M059J (cell line): ENCODE measurements at places on chromosomes 7 and 10. TPM values are rescaled to one million over a fixed set of nuclear protein-coding genes. Genes with fewer than 3 reads are reported as not detected.

The LRGUK gene
- not detected in 2 replicates for total RNA-seq

The LIPM gene
- not detected in 2 replicates for total RNA-seq

The SUN1 gene
- 66.8 and 169 TPM in 2 replicates for total RNA-seq

The TRIM74 gene
- total RNA-seq: not detected in 2 replicates

DNA sequence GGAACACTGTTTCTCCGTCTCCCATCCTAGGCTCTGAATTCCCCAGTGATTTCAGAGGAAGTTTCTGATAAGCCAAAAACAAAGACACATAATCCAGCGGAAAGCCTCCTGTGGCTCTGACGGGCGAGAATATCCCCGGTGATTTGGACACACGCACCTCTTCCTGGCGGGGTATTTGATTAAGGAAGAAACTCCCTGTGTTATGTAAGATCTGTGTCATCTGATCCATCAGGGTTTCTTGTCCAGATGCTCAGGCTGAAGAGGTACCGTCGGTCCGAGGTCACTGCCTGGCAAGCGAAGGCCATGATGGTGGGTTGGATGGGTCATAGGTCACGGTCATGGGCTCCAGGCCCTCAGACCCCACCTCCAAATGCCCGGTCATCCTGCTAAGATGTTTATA is 39.6 kb upstream of the DNAJB6 start:
- DNase-seq: no peak

DNA sequence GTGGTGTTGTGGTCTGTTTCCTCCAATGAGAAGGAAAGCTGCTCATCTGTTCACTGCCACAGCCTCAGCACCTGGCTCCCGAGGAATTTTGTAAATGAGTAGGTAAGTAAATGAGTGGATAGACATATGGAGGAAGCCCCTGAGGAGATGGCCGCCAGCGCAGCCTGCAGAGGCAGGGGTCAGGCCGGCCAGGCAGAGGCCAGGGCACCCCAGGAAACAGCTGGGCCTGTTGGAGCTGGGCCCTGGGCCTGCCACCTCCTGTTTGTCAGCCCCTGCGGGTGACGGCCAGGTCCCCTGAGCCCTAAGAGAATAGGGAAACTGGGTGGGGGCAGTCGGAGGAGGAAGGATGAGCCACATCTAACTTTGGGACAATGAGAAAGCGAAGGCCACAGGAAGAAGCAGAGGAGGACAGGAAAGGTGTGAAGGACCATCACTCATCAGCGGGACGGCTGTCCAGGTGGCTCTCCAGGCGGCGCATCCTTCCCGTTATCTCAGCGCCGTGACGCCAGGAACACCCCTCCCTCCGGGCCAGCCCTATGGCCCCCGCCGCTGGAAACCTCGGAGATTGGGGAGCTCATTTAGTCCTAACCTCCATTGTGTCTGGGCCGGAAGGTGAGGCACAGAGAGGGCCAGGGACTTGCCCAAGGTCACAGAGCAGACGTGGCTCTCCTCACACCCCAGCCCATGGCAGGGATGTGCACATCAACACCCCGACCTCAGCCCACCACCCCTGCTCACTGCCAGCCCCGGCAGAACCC is 142.3 kb upstream of the UNC5B start:
- DNase-seq: no peak

DNA sequence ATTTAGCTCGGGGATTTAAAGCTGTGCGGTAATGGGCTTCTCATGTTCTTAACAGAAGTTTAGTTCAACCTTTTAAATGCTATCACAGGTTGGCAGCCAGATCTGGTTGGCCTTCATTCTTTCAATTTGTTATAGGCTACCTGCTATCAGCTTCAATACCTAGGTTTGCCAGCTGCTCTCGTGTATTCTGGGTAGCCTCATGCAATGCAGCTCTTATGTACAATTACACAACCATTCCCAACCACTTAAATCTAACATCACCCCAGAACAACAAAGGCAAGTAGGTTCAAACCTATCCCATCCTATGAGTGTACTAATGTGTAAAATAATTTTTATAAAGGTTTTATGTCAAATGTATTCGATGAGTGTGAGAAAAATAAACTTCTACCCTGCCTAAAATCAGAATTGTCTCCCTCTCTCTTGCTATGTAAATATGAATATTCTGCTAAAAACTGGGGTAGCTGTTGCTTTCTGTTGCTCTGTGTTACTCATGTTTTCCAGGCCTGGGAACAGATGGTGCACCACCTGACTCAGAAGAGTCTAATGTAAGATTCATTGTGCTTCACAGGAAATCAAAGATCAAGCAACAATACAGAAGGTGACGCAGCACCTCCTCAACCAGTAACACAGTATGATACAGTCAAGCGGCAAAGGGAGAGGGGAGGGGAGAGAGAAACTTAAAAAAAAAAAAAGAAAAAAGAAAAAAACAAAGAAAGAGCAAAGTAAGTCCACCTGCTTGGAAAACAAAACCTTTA is 188.6 kb downstream of the ETV1 start:
- peak; percentile 84 for DNase-seq

- no peak for DNase-seq
Measured at GRCh38 chr10:154348-154747, 19.1 kb downstream of the ZMYND11 start.

GRCh38 chr7:30935569-30935877 is 23.9 kb downstream of the AQP1 start:
- no peak for DNase-seq

GRCh38 chr10:130606001-130606405 is 469.8 kb downstream of the GLRX3 start:
- no peak for DNase-seq

GRCh38 chr7:102258749-102259107 is 27.9 kb upstream of the SH2B2 start:
- DNase-seq: no peak

DNA sequence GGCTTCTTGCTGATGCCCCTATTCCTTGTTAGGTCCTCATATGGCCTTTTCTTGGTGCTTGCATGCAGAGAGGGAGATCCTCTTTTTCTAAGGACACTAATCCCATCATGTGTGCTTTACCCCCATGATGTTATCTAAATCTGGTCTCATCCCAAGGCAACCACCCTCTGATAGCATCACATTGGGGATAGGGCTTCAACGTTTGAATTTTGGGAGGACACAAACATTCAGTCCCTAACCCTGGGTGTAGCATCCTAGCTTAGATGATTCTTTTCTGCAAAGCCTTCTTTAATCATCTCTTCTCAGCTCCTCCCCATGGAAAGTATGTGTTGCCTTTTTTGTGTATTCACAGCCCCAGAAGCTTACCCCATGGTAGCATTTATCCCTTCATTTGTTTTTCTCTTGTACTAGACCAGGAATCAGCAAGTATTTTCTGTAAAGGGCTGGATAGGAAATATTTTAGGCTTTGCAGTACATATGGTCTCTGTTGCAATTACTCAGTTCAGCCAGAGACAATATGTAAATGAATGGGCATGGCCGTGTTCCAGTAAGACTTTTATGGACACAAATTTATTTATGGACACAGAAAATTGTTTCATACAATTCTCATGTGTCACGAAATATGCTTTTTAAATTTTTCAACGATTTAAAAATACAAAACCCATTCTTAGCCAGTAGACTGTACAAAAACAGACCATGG is 101.5 kb upstream of the CSTF2T start:
- DNase-seq: no peak
